SHP77 (cell line): ENCODE measurements at places on chromosomes 2 and 18.

GRCh38 chr18:32298171-32298667, 108.4 kb downstream of the MEP1B start:
- no peak for DNase-seq

- DNase-seq: no peak
These were observed 93.8 kb upstream of the FSIP2 start for GRCh38 chr2:185644828-185645227.

DNA sequence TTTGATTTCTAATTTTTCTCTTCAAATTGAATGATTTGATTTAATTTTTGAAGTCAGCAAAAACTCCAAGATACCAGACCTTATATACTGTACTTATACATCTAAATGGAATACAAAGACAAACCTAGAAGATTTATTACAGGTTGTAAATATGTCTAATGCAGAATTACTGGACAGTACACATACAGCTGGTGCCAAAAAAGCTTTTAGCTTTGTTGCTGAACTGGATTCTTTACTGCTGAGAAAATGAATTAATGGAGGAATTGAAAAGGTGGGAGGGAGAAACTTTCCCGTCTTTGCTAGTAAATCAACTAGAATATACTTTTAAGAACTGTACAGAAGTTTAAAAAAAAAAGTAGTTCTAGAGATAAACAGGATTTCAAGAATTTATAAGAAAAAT, 17.5 kb downstream of the C1D start:
- no peak for DNase-seq

GRCh38 chr18:61546590-61546989, 213.4 kb downstream of the CDH20 start:
- DNase-seq: no peak

- no peak for DNase-seq
These were observed 84.4 kb downstream of the TPGS2 start for GRCh38 chr18:36744261-36744876.

GRCh38 chr2:1674276-1674675, 70.0 kb downstream of the PXDN start:
- DNase-seq: no peak

DNA sequence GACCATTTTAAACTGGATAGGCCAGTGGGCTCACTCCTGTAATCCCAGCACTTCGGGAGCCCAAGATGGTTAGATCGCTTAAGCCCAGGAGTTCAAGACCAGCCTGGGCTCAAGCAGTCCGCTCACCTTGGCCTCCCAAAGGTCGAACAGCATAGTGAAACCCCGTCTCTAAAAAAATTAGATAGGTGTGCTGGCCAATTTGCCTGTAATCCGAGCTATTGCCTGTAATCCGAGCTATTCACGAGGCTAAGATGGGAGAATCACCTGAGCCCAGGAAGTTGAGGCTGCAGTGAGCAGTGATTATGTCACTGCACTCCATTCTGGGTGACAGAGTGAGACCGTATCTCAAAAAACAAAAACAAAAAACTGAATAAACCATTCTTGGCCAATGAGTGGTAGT, 52.6 kb upstream of the EMILIN2 start:
- DNase-seq: no peak

DNA sequence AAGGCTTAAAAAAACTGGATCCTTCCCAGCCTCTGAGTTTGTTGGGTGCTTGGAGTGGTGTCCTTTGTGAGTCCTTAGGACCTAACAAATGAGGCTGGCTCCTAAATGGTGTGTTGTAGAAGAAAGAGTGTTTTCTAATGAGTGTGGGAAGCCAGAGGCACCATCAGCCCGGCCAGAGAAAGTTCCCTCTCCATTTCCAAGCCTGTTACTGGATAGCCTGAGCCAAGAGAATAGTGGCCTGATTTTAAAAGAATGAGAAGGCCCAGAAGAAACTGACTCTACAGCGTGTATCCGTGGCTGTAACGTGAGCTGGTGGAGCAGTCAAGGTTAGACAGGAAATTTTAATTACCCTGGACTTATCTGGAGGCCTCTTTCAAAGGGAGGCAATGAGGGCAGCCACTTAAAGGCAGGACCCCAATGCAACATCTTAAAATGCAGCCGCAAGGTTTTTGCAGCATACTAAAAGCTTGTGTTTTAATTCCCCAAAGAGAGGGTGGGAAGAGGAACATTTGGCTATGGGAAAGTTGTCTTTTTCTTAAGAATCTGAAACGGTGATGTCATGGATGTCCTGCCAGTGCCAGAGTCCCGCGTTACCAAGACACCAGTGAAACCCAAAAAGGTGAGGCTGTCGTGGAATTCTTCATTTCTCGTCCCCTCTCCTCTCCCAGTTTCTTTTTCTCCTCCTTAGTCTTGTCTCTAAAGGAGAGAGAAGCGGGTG, 4.6 kb downstream of the EFHD1 start:
- DNase-seq: no peak

- DNase-seq: no peak
These were observed 33.6 kb downstream of the HJURP start for GRCh38 chr2:233820774-233821105.

DNA sequence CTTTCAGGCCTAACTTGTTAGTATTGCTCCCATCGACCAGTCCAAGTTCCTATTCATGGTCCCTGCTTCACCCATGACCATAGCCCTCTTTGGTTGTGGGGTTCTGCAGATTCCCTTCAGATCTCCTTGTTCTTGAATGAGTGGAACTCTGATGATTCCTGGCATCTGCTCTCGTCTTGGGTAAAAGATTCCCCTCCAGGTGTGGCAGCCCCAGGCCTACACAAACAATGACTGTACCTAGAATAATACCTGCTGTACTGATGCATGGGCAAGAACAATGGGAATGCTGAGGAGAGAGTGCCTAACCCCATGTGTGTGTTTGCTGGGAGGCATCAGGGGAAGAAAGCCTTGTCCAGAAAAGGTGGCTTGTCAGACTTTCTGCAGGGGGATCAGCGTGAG, 39.2 kb upstream of the MRPL19 start:
- no peak for DNase-seq

- DNase-seq: no peak
These were observed 7.3 kb upstream of the ATP5MC3 start for GRCh38 chr2:175188761-175189160.

DNA sequence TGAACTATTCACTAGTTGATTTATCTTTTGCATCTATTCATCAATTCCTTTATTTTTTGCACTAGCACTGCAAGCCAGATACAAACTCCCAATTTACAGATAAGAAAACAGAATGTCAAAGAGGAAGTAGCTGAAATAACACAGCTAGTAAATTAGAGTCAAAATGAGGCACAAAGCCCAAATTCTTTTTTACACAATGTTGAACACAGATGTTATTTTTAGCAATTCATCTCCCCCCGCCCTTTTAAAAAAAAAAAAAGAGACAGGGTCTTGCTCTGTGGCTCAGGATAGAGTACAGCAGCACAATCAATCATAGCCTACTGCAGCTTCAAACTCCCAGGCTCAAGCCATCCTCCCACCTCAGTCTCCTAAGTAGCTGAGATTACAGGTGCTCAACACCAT, 127.8 kb downstream of the CCBE1 start:
- no peak for DNase-seq

- DNase-seq: no peak
These were observed 534.6 kb downstream of the TNS1 start for GRCh38 chr2:217468042-217468830.

DNA sequence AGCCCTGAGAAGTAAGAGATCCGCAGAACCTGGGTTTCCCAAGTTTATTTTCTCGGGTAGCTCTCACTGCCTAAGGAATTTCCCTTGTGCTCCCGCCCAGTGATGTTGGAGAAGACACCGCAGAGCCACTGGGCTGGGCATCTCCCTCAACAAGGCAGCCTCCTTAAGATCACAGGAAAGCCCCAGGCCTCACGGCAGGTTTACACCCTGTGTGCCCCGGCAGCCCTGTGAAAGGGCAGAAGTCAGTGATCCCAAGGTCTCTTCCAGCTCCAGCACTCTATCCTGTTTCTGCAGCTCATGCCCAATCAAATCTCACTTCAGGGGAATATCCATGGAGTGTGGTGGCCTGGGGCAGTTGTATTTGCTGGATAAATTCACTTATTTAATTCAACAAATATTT, 66.5 kb downstream of the ACTR2 start:
- no peak for DNase-seq

DNA sequence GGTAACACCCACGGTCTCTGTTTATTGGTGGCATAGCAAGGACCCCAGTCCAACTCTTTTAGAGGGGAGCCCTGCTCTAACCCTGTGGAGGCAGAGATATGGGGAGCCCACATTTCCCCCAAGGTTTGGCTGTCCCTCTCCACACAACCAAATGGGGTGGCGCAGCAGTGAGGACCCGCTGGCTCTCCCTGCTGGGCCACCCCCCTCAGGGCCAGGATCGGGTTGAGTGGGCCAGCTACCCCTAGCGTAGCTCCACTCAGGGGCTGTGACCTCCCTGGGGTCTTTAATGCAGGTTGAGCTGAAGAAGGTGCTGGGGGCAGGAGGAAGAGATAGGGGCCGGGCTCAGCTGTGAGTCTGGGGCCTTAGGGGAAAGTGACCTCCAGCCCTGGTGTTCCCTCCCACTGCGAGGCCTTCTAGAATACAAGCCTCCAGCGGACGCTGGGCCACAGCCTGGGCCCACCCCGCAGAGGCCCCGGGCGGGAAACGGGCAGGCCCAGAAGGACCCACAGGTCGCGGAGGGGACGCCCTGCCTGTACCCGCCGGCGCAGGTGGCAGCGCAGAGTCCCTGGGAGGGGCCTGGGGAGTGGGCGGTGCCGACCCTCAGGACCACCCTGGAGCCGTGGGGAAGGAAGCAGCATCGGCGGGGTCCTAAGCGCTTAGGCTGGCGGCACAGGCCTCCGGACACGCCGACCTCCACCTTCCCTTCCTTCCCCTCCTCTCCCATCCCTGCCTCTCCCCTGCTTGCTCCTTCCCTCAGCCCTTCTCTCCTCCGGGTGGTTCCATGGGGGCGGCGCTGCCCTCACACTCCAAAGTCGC, 9.6 kb downstream of the CROCC2 start:
- no peak for DNase-seq

GRCh38 chr2:217421834-217422233, 562.0 kb upstream of the TNP1 start:
- no peak for DNase-seq

DNA sequence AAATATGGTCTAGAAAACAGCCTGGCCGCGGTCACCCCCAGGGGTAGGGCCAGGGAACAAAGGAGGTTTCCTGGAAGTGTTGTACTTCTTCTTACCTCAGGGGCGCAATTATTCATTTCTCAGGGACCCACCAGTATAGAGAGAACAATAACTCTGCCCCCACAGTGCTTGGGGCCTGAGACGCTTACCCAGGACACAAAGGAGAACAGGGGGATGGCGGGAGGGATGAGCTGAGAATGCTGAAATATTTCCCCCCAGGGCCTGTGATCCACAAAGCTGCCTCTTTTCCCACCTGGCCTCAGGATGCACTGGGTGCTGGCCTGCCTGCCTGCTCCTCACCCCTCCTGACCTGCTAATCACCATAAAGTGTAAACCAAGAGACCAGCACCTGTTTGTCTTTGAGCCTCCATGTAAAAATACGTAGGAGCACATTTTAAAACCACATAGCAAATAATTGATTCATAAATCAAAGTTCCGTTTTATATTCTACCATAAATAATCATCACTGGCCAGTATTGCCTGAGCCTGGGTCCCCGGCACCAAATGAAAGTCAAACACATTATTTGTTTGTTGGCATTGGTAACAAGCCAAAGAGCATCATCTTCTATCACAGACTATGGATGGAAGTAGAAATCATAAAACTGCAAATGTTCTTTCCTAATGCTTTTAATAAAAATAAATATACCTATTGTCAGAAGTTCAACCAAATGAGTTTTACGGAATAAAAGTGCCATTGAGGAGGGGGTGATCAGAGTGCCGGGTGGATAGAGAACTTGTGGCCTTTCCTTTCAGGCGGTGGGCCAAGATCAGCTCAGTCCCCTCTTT, 67.3 kb upstream of the RMDN2 start:
- no peak for DNase-seq

- no peak for DNase-seq
These were observed 61.1 kb upstream of the SP3 start for GRCh38 chr2:174026122-174026845.

DNA sequence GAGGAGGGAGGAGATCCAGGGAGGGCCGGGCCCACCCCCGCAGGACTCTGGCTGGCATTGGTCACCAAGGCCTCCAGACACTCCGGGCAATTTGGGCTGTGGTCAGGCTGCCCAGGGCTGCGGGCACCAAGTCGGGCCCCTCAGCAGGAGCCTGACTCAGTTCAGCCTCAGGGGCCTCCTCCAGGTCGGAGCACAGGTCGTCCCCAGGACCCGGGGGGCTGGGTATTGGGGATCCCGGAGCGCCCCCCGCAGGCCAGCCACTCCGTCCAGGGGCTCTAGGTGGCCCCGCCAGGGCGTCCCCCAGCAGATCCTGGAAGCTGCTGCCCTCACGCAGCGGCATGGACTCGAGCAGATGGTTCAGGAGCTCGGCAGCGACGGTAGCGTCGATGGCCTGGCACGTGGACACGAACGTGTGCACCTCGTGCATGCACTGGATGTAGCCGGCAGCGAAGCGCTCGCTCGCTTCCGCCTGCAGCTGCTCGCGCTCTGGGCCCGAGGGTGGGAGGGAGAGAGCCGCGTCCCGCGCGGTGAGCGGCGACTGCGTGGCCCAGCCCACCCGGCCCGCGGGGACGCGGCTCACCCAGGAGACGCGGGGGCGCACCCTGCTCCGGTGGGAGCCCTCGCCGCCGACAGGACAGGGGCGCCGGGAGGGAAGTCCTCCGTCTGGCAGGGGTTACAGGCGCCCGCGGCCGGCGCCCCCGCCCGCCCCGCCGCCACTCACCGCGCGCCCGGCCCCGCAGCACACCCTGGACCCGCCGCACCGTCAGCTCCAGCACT, 884 bp downstream of the HES6 start:
- DNase-seq: no peak

- no peak for DNase-seq
These were observed 25.4 kb upstream of the CNTNAP5 start for GRCh38 chr2:123999681-124000080.

GRCh38 chr2:39059366-39059952, 61.4 kb downstream of the SOS1 start:
- DNase-seq: peak; percentile 34

- no peak for DNase-seq
These were observed 42.2 kb upstream of the MGAT4A start for GRCh38 chr2:98773169-98773568.

DNA sequence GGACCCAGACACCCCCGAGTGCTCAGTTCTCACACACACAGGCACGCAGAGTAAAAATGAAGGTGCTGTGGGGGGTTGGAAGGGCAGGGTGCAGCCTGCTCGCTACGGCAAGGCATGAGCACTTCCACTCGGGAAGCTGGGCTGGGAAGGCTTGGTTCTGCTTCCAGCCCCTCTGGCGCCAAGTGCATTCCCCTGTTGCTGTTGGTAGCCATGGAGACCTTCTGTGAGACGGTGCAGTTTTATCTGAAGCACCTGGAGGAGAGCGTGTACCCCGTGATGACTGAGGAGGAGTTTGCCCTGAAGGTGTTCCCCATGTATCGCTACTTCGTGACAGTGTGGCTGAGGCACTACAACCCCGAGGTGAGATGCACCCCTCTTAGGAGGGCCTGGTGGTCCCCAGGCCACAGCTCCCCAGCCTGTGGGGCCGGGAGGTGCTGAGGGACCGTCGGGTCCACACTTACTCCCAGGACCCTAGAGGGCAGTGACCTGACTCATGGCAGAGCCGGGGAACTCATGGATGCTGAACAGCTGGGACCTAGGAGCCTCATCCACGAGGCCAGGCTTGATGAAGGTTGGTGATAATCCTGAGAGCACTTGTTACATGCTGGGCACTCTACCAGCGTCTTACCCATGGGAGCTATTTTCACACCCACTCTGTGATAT, 15.5 kb downstream of the MROH2A start:
- DNase-seq: no peak
